ENCODE measurements at places on chromosomes 5 and 9.

DNA sequence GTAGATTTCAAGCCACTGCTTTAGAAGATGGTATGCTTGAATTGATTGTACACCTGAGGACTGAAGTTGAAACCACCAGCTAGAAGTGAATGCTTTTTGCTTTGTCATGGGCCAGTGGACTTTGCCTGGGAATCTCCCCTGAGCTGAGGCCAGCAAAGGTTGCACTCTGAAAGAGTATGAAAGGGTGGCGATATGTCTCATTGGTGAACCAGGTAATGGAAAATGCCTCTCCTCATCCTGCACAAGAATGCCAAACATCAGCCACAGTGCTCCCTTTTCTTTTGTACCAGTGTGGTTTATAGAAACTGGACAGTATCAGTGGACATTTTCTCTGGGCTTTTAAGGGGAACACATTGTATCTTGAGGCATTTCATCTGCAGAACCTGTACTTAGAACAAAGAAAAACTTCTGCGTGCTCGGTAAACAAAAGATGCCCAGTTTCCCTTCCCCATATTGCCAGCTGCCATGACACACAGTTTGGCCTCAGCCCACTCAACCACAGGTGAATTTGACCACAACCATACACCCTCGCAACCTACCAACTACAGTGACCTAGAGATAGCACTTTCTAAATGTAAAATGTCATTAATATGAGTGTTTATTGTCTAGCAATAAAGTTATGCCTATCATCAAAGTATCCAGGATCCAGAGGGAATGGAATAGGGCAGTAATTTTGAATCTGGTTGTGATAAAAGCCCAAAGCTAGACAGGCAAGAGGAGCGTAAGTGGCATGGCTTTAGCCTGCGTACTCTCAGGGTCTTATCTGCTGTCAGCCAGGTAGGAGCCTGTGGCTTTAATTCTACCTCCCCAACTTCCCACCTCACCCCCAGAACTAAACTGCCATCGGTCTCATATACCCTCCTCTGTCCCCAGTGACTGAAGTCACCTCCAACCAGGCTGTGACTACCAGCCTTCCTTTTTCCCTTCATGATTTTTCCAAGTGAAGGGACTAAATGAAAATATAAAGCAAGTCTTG is 79.5 kb upstream of the LHFPL2 start:
- DNase-seq: no peak

DNA sequence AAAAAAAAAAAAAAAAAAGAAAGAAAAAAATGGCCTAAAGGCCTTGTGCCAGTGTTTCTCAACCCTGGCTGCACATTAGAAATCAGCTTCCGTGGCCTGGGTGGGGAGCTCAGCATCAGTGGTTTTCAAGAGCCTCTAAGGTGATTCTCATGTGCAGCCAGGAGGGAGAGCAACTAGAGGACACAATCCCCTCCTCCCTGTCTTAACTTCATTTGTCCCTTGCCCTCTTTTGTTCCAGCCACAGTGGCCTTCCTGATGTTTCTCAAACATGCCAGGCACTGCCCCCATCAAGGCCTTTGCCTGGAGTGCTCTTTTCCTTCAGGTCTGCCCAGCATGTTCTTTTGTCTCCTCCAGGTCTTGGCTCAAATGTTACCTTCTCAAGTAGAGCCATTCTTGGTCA is 42.4 kb downstream of the HOMER1 start:
- no peak for DNase-seq

- DNase-seq: no peak
These were observed 79.4 kb downstream of the FAM114A2 start for GRCh38 chr5:153959134-153959957.

GRCh38 chr9:129624947-129625346 is 1.0 kb upstream of the NTMT1 start:
- no peak for DNase-seq

- no peak for DNase-seq
These were observed 165.2 kb downstream of the SLC25A46 start for GRCh38 chr5:110903966-110904365.

DNA sequence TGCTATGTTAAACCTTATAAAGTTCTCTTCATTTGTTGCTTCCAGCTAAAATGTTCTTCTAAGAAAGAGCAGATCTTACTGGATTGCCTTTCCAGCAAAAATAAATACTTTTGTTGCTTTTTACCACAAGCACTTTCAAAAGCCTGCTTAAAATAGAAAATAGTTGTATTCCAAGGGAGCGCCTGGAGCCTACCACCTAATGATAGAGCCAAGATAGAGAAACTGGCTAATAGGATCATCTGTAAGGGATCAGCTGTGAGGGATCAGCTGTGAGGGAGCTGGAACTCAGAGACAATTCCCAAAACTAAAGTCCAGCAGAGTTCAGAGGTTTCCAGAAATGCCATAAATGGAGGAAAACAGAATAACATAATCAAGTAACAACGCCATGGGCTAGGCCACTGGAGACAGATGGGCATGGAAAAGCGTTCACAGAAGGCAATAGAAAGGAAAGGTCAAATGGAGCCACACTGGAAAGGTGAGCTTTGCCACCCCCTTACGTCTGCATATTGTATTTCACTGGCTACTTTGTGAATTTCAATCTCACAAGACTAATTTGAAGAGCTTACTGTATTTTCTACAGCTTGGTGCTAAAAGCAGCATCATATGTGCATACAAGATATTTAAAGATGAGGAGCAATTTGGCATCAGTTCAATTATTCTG is 140.6 kb upstream of the TLE4 start:
- DNase-seq: no peak

- no peak for DNase-seq
These were observed 15.9 kb downstream of the ATP6V0E1 start for GRCh38 chr5:172999372-172999973.

DNA sequence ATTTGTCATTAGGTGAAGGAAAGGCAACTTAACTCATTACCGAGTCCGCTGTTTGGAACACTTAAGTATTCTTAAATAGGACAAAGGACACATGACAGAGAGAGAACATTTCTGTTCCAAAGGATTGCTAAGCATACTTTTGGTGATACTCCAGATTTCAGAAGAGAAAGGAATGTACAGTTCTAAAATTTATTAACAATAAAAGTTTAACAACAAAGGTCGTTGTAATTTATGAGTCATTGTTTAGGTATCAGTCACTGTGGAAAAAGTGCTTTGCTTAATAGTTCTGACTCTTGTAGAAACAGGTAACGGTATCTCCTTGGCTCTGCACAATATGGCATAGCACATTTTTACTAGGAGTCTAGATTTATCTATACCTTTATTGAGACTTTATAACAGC is 36.3 kb upstream of the PAM start:
- no peak for DNase-seq

- DNase-seq: no peak
These were observed 39.5 kb upstream of the PSD2 start for GRCh38 chr5:139755892-139756671.

DNA sequence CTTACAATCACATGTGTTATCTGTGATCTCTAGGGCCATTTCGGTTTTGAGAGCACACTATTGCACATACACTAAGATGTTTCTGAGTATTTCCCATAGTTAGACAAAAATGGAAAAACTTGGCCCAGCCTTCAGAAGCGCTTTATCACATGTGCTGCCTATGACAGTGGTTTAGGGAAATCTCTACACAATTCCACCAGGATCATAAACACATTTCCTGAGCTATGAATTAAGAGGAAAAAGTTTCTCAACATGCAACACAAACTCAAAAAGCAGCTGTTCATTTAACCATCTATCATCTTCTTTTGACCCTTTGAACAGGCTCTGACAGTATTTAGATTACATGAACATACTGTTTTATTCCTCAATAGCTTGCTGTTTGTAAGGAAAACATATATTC is 15.1 kb downstream of the FGF1 start:
- no peak for DNase-seq

- DNase-seq: no peak
These were observed 23.5 kb downstream of the HNRNPH1 start for GRCh38 chr5:179599973-179600372.

GRCh38 chr5:96640696-96641095 is 21.5 kb upstream of the CAST start:
- DNase-seq: no peak

GRCh38 chr9:36922548-36922947 is 111.5 kb downstream of the PAX5 start:
- no peak for DNase-seq

GRCh38 chr9:131273146-131273855 is 3.0 kb downstream of the FAM78A start:
- DNase-seq: no peak

All from stimulated activated CD4-positive, alpha-beta T cell treated with anti-CD3 and anti-CD28 coated beads, Interleukin-12 subunit alpha, Interleukin-12 subunit beta, amount 100 ng/mL, for 48 hours (primary cell).